Vagina (tissue), 2 donors: ENCODE measurements at places on chromosomes 7 and 10.
A peak's percentile ranks its signal among the peaks of the same experiment; 100 is the strongest.

DNA sequence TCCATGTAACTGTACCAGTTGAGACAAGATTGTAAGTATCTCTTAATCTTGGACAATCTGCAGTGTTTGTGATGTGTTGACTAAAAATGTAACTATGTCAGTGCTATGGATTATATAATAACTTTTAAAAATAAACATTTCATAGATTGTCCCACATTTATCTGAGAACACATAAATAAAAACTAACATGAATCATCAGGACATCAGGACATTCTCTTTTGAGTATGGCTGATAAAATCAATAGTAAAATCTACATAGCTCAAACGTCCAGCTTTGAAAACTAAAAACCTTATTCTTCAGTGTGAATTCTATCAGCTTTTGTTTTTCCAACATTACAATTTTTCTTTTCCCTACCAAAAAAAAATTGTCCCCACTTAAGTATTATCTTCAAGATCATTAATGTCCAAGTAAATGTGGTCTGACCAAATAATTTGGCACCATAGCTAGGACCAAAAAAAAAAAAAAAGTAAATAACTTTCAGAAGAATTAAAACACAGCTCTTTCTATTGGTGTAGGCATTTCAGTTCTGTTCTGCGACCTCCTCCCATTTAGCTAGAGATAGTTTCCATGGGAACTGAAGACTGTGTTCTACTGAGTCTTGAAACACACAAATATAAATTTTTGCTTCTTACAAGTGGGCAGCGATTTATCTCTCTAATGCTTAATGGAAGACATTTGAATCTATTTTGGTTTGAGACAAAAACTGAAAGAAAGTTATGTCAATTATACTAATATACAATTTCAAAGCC lies 123.0 kb upstream of the SGCE start:
- H3K27ac ChIP-seq: no peak overlapping the region
- H3K4me3 ChIP-seq: no peak overlapping the region

- peak overlapping the region; percentile 38 for H3K4me3 ChIP-seq
- no peak for DNase-seq
- H3K4me1 ChIP-seq: peaks cover 13% of the 10 kb centered on the region
Measured at GRCh38 chr7:101743995-101744360, 73.4 kb upstream of the CUX1 start.

- H3K36me3 ChIP-seq: no peaks in the 10 kb centered on the region
- H3K4me3 ChIP-seq: no peak overlapping the region
- no peak for DNase-seq
- H3K4me1 ChIP-seq: peaks cover 11% of the 10 kb centered on the region
Measured at GRCh38 chr10:62113680-62114079, 155.0 kb downstream of the RTKN2 start.

DNA sequence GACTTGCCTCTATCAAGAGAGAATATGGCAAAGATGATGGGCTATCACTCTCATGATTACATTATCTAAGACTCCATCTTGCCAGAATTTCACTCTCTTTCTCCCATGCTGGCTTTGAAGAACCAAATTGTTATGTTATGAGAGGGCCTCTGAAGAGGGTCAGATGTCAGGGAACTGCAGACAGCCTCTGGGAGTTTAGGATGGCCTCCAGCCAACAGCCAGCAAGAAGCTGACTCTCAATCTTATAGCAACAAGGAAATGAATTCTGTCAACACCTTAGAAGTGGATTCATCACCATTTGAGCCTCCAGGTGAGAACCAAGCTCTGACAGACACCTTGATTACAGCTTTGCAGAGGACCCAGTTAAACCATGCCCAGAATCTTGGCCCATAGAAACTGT lies 33.6 kb downstream of the ZNF22 start:
- no peaks in the 10 kb centered on the region for H3K4me1 ChIP-seq
- no peaks in the 10 kb centered on the region for H3K36me3 ChIP-seq
- H3K4me3 ChIP-seq: no peak overlapping the region
- no peak overlapping the region for H3K27ac ChIP-seq
- no peaks in the 10 kb centered on the region for H3K27me3 ChIP-seq

- no peak overlapping the region for H3K27ac ChIP-seq
- H3K4me1 ChIP-seq: no peaks in the 10 kb centered on the region
- DNase-seq: no peak
- no peaks in the 10 kb centered on the region for H3K27me3 ChIP-seq
Measured at GRCh38 chr7:29354340-29354739, 159.8 kb downstream of the CHN2 start.

DNA sequence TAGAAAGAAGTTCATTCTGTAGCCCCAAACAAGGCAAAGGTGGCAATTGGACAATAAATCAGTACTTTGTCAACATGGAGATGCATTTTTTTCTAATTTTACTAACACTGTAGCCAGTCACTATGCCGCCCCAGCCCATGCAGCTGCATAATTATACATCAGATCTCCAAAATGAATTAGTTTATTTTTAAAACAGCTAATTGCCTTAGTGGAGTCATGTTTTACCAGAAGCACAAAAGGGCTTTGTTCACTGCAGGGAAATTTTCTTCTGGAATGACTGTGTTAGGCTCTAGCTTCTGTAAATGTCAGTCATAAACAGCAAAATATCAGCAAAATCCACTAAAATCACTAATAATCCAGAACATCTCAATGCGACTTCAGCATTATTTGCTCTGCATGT lies 20.1 kb upstream of the HDAC9 start:
- no peaks in the 10 kb centered on the region for H3K4me1 ChIP-seq
- no peaks in the 10 kb centered on the region for H3K36me3 ChIP-seq
- no peak overlapping the region for H3K27ac ChIP-seq

DNA sequence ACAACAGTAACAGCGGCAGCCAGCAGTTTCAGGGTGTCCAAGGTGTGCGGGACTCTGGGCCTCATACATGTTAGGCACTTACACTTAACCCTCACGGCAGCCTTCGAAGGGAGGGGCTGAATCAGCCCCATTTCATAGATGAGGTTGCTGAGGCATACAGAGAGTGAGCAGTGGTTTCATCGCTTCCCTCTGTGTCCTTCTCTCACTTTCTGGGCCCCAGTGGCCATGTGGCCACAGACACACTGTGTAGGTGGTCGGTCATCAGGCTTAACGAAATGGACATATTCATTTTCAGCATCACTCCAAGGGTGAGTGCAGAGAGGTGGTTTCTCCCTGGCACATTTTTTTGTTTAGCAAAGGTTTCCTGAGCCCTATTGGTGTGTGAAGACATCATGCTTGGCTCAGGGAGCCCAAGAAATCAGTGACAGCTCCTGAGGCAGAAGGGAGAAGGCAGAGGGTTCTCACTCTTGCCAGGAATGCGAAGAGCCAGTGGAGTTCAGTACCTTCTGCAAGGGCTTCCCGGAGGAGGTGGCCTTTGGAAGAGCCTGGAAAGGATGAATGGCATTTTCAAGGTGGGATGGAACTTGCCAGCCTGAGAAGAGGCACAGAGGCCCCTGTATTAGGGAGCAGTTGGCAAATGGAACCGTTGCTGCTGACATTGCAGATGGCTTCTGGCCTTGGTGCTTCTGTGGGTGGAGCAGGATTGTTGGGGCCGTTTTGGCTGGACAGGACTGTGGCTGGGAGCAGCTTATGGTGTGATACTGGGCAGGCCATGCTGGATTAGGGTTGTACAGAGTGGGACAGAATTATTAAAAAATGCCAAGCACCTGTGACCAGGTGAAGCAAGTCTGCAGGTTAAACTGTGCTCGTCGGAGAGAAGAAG lies 61.7 kb upstream of the PPIF start:
- H3K36me3 ChIP-seq: no peaks in the 10 kb centered on the region
- H3K27me3 ChIP-seq: no peaks in the 10 kb centered on the region
- DNase-seq: no peak
- H3K4me3 ChIP-seq: no peak overlapping the region
- peaks cover 37% of the 10 kb centered on the region for H3K4me1 ChIP-seq

GRCh38 chr7:41147606-41148485 lies 555.0 kb downstream of the INHBA start:
- no peaks in the 10 kb centered on the region for H3K27me3 ChIP-seq
- no peak overlapping the region for H3K4me3 ChIP-seq
- H3K4me1 ChIP-seq: peaks cover 11% of the 10 kb centered on the region
- DNase-seq: no peak
- H3K36me3 ChIP-seq: no peaks in the 10 kb centered on the region

GRCh38 chr7:24432677-24433076 lies 140.6 kb upstream of the PALS2 start:
- H3K27ac ChIP-seq: no peak overlapping the region
- no peaks in the 10 kb centered on the region for H3K4me1 ChIP-seq
- H3K36me3 ChIP-seq: no peaks in the 10 kb centered on the region
- no peaks in the 10 kb centered on the region for H3K27me3 ChIP-seq
- no peak for DNase-seq
- no peak overlapping the region for H3K4me3 ChIP-seq

DNA sequence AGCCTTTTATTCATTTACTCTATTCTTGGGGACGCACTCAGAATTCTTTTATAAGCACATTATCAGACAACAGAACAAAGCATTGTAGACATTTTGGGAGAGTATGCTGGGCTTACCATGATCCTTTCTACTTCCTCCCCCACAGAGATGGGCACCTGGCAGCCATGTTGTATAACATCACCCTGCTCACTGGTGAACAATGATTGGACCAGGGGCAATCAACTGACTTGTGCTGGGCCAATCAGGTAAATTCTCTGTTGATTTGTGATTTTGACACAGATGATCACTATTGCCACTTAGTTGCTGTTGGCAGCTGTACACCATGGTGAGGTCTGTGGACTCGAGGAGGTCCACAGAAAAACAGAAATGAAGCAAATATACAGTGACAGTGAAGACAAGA lies 43.7 kb downstream of the WNT2 start:
- H3K4me3 ChIP-seq: no peak overlapping the region
- no peak overlapping the region for H3K27ac ChIP-seq
- H3K4me1 ChIP-seq: no peaks in the 10 kb centered on the region
- H3K27me3 ChIP-seq: no peaks in the 10 kb centered on the region
- no peak for DNase-seq

- H3K27ac ChIP-seq: no peak overlapping the region
- H3K36me3 ChIP-seq: no peaks in the 10 kb centered on the region
- no peak for DNase-seq
- H3K4me3 ChIP-seq: no peak overlapping the region
- no peaks in the 10 kb centered on the region for H3K27me3 ChIP-seq
Measured at GRCh38 chr7:99837649-99838361, 10.0 kb downstream of the CYP3A43 start.

DNA sequence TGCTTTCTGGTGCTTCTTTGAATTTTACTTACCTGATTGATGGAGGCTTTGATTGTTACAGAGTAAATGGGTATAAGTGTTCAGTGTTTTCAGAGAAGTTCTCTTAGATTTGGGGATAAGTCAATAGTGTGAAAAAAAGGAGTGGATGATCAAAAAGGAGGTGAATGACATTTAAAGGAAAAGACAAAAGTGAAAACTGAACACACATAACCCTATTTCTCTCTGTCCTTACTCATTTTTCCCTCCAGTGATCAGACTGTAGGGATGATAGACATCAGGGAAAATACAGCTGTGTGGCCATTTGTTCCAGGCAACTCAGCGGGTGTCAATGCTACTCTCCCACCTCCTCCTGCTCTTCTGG lies 278 bp downstream of the CPA2 start:
- H3K27ac ChIP-seq: no peak overlapping the region
- DNase-seq: no peak
- no peaks in the 10 kb centered on the region for H3K36me3 ChIP-seq
- H3K4me3 ChIP-seq: no peak overlapping the region
- H3K4me1 ChIP-seq: no peaks in the 10 kb centered on the region
- H3K27me3 ChIP-seq: no peaks in the 10 kb centered on the region

- H3K27ac ChIP-seq: no peak overlapping the region
- peaks cover 6% of the 10 kb centered on the region for H3K4me1 ChIP-seq
- H3K36me3 ChIP-seq: no peaks in the 10 kb centered on the region
- DNase-seq: no peak
- H3K4me3 ChIP-seq: no peak overlapping the region
- H3K27me3 ChIP-seq: no peaks in the 10 kb centered on the region
Measured at GRCh38 chr7:44909596-44910389, 24.5 kb upstream of the PURB start.

DNA sequence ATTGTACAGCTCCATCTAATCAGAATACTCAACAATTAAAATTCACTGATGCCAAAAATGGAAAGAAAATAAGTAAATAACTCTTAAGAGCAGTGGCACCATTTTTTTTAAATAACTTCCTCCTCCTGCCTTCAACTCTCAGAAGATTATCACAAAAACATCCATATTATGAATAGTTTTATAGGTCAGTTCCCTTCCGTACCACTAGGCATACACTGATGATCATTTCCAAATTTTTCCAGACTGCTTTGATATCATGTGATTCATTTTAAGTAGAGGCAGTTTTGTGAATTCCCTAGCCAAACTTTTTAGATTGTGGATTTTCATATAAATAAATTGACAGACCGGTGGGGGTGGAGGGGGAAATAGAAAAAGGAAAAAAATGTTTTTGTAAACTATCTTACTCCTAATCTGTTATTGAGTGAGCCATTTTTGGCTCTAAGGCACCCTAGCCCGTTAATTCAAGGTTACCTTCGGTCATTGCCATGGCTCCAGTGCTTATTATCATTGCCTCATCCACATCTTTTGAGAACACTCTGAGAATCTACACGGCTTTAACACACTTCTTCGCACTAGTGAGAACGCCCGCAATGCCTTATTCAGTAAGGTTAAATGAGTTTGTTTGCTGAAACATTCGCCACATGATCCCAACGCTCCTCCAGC lies 1.0 kb downstream of the FAM107B start:
- no peak overlapping the region for H3K4me3 ChIP-seq
- no peaks in the 10 kb centered on the region for H3K4me1 ChIP-seq
- no peaks in the 10 kb centered on the region for H3K36me3 ChIP-seq
- no peaks in the 10 kb centered on the region for H3K27me3 ChIP-seq
- no peak for DNase-seq
- H3K27ac ChIP-seq: no peak overlapping the region

DNA sequence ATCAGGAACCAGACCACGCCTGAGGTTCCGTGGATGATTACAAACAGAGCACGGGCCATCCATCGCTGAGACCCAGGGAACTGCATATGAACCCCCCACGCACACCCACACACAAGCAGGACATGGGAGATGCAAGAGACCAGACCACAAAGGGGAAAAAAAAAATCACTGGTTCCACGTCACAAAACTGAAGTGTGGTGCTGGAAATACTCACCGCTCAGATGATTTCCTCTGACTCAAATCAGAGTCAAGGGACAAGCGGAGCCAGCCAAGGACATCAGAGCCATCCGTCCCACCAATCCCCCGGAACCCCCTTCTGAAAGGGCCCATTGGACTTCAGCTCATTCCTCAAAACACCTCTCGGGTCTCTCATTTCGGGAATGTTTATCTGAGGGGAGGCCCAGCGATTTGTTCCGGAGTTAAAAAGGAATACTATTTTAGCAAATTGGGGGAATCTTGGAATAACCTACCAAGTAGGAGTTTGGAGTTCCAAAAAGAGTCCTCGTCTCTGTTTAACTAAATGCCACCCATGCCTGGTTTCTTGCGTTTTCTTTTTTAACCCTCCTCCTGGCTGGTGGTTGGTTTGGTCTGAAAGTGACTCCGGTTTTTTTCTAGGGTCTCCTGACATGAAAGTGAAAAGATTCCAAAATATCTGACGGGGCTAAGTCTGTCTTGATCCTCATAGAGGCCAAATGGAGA lies 15.0 kb downstream of the SNX8 start:
- H3K4me1 ChIP-seq: no peaks in the 10 kb centered on the region
- DNase-seq: no peak
